ENCODE measurements at places on chromosomes 3 and 15. TPM values are rescaled to one million over a fixed set of nuclear protein-coding genes. Genes with fewer than 3 reads are reported as not detected.

The CSPG5 gene
- 1.1 TPM for polyA plus RNA-seq

The SAMD7 gene
- polyA plus RNA-seq = not detected

The SCN11A gene
- polyA plus RNA-seq = 0.01 TPM

- DNase-seq = no peak
Observed at GRCh38 chr3:147355084-147355752, 51.1 kb downstream of the ZIC4 start.

- DNase-seq = no peak
Observed at GRCh38 chr3:194136519-194137007, 615 bp downstream of the HES1 start.

- no peak for DNase-seq
Observed at GRCh38 chr3:195854628-195855294, 43.0 kb upstream of the MUC4 start.

- no peak for DNase-seq
Observed at GRCh38 chr3:153182501-153183293, 20.7 kb downstream of the RAP2B start.
